ENCODE measurements at places on chromosomes 2 and 18.

DNA sequence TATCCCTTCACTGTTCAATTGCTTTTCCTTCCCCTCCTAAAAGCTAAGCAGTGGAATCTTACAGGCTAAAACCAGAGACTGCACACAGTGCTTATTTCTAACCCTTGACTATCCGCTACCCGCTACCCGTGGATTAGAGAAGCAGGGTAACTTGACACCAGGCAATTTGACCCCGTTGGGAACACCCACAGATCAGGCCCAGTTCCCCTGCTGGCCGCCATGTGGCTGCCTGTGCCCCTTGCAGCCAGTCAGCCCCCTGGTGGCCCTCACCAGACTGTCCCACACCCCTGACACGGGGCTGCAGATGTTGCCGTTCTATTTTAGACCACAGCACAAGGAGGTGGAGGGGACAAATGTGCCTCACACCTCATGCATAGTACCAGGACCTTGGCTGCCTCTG, 74.8 kb downstream of the TXNL1 start:
- no peak for DNase-seq

DNA sequence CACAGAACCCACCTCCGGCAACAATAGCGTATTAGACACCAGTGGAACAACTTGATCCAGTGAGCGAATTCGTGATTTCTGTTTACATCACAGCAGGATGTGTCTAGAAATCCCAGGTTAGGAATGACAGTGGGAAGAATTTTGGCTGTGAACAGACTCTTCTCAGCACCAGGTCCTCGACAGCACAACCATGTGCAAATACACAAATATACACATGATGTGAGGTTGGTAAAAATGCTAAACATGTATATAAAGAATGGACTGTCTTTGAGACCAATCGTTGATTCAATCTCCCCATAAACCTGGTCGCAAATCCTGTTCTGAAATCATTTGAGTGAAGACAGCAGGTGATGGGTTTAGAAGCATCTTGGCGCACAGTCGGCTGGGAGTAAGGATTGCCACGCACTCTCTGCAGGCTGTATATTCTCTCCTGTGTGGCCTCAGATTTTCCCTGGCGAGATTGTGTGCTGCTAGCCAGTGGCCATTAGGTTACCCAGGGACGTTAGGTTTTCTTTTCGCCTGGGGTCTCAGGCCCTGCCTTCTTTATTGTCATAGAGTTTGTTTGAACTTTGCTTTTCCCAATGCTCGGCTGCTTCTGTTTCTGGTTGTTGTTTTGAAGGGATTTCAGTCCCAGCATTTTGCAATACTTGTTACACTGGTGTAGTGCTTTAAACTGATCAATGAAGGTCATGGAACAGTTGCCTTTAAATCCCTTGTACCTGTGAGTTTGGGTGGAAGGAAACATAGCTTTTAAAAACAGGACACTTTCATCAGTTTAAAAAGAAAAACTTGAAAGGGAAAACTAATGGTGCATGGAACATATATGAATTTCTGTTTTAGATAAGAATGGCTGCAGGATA, 147.3 kb downstream of the ALPK2 start:
- no peak for DNase-seq

GRCh38 chr2:128379021-128380015, 60.6 kb upstream of the HS6ST1 start:
- no peak for DNase-seq

DNA sequence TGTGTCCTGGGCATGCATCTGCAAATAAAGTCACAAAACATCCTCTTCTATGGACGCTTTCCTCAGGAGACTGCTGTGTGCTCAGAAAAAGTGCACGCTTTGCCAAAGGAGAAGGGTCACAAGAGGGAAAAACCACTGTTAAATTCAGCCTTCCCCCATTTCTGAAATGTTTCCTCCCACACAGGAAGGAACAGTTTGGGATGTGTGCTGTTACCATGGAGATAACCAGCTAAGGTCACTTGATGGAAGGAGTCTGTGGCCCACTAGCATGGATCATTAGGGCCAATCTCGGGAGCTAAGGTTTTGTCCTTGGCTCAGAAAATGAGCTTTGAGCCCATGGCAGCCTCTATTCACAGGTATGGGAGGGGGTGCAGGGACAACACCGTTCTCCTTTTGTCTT, 5.6 kb downstream of the KCNE4 start:
- DNase-seq: no peak

DNA sequence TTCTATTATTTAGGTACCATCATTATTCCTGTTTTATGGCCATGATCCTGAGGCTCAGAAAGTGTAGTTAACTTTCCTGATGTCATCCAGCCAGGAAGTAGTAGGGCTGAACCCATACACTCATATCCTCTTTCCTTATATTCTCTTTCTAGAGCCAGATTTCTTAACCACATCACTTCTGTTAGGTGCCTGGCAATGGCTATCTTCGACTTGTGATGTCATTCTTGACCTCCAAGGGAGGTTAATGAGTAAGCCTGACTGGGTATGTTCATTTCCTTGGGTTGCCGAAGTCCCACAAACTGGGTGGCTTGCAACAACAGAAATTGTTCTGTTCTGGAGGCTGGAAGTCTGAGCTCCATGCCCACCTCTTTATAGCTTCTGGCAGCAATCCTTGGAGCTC, 43.4 kb downstream of the ITGB6 start:
- DNase-seq: peak; percentile 63
